HL-60 (cell line): ENCODE measurements at places on chromosomes 12 and 14.

- DNase-seq: no peak
Measured at GRCh38 chr12:96365604-96366380, 34.4 kb downstream of the CDK17 start.

DNA sequence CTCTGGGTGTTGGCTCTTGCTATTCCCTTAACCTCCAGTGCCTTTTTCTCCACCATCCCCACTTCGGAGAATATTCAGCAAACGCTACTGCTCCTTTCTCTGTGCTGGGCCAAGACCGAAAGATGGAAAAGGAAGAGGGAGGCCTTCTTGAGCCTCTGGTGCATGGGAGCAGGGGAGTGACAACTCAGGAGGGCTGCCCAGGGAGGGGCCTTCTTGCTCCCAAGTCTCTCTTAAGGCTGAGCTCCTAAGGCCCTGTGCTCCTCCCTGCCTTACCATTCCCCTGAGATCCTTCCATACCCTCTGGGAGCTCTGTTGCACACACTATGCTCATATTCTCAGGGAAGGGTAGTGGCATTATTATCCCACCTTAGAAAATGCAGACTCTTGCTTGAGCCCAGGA lies 34.9 kb downstream of the SH2B3 start:
- no peak for DNase-seq

GRCh38 chr12:69886109-69886508 lies 61.1 kb downstream of the MYRFL start:
- no peak for DNase-seq

GRCh38 chr14:67933266-67933665 lies 113.7 kb downstream of the RAD51B start:
- DNase-seq: no peak

DNA sequence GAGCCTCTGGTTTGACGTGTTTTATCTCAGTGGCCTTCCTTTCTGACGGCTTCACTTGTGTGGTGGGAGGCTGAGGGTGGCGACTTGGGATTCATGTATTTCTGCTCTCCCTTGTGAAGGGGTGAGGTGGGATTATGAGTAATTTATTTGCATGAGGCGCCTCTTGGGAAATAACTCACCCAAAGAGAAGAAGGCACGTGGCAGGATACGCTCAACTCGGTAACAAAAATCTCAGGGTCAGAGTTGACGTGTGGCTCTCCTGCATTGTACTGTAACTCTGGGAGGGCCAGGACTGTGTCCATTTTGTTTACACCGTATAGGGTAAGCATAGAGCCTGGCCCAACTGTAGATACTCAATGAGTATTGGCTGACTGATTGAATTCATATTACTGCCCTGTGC lies 14.6 kb upstream of the C1S start:
- DNase-seq: no peak

DNA sequence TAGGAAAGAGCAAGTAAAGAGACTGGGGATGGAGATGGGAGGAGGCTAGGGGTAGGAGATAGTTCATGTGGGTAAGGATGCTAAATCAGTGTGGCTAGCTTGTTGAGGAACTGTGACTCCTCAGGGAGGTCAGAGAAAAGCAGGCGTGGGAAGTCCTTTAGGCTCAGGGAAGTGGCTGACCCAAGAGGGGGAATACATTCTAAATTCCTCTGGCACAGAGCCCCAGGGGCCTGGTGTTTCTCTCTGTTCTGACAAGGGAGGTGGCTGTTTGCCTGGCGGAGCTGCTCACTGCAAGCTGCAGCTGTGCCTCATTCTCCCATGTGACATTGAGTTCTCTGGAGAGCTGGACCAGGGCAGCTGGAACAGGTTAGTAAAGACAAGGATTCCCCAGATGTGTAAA lies 152.2 kb upstream of the SLC38A2 start:
- DNase-seq: no peak

DNA sequence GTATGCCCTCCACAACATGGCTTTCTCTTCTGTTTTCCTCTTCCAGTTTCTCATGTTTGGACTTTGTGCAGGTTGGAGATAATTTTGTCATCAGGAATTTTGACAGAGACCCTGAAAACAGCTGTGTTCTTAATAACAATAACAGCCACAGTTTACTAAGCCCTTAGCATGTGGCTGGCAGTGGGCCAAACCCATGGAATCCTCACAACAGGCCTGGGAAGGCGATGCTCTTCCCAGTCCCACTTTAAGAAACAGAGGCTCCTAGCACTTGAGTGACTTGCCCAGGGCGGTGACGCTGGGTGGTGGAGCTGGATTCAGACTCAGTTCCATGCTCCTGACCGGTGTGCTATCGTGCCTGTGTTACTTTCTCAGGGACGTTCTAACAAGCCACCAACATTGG lies 20.1 kb upstream of the PLEKHG3 start:
- DNase-seq: no peak

- no peak for DNase-seq
Measured at GRCh38 chr14:96117101-96117897, 78.1 kb downstream of the C14orf132 start.

DNA sequence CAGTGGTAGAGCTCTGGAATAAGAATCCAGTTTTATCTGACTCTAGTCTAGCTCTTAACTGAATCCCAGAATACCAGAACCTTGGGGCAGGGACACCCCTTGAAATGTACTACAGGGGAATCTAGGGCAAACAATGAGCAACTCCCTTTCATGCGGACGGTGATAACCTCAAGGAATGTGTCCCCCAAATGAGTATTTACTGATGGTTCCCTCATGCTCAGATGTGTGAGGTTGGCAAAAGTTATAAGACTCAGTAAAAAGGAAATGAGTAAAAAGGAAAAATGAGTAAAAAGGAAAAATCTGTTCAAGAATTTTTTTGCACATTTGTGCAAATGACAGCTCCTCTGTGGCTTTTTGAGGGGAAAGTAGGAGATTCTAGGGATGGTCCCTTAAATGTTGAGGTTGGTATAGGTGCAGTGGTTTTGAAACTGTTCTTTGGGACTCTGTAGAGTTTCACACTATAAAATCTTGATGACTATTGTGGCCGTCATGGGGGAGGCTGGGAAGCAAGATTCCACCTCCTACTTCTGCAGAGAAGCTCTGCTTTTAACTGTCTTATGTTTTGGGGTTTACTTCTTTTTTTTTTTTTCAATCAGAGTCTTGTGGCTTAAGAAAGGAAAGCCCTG lies 58.6 kb downstream of the NRXN3 start:
- no peak for DNase-seq

GRCh38 chr14:102777711-102778337 lies 575 bp downstream of the TRAF3 start:
- DNase-seq: no peak

GRCh38 chr14:63573581-63573980 lies 30.4 kb upstream of the PPP2R5E start:
- DNase-seq: no peak

- no peak for DNase-seq
Measured at GRCh38 chr14:103880348-103881267, 33.2 kb upstream of the PPP1R13B start.

DNA sequence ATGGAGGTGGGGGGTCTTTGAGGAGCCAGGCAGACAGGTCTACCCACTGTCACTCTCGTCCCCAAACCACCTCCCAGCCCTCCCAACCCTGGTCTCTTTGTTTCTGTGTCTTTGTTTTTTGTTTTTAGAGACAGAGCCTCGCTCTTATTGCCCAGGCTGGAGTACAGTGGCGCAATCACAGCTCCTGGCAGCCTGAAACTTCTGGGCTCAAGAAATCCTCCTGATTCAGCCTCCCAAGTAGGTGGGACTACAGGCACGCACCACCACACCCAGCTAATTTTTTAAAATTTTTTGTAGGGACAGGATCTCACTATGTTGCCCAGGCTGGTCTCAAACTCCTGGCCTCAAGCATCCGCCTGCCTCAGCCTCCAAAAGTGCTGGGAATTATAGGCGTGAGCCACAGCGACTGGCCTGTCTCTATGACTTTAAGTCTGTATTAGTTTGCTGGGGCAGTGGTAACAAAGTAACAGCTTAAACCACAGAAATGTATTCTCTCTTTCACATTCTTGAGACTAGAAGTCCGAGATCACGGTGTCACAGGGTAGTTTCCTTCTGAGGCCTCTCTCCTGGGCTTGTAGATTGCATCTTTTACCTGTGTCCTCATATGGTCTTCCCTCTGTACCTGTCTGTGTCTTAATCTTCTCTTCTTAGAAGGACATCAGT lies 26.1 kb downstream of the DTX1 start:
- no peak for DNase-seq

GRCh38 chr12:124588751-124589267 lies 21.4 kb upstream of the NCOR2 start:
- no peak for DNase-seq

- no peak for DNase-seq
Measured at GRCh38 chr12:107179871-107180270, 86.5 kb upstream of the CRY1 start.

GRCh38 chr14:94685681-94686485 lies 73.7 kb downstream of the SERPINA3 start:
- DNase-seq: no peak

DNA sequence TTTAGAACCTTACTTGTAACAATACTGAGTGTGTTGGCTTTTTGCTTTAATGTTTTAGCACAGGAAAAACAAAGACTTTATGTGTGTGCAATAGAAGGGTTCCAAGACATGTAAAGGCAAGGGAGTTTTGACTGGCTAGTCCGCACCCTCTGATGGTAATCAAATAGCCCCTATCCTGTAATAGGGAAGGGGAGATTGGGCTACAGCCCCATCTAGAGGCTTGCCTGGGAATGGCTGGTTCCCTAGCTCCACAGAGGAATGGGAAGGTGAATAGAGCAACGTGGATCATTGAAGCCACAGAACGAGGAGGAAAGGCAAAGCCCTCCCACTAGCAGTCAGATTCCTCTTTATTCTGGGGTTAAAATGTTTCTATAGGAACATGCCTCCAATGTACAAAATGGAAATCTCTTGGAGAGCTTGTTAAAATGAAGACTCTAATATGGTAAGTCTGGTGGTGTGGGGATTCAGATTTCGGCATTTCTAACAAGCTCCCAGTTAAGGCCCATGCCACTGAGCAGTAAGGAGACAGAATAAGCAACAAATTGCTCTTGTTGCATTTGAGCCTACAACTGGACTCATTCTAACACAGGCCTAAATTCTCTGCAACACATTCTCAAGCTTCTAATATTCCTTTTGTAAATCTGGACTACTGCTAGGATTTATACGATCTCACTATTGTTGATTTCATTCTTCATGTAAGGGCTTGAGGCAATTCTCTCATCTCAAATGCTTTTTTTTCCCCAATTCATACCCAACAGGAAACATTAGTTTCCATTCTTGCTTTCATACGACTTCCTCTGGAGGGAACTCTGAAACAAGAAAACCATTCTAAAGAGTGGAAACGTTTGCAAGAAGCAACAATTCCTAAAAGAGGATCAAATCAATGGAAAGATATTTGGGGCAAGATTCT lies 57.1 kb downstream of the NIN start:
- DNase-seq: peak; percentile 8

DNA sequence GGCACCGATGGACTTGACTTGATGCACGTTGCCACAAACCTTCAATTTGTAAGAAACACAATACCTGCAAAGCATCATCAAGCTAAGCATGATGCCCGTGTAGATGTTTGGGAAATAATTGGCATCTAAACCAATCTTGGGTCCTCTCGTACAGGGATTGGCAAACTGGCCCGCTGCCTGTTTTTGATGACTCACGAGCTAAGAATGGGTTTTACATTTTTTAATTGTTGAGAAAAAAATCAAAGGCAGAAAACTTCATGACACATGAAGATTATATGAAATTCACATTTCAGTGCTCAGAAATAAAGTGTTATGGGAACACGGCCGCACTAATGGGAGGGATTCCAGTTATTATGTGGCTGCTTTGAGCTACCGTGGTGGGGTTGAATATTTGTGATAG lies 10.9 kb downstream of the MTA1 start:
- no peak for DNase-seq

GRCh38 chr14:96205059-96205977 lies 679 bp downstream of the BDKRB2 start:
- no peak for DNase-seq

GRCh38 chr14:64879635-64880220 lies at the start of gene SPTB:
Gene SPTB, minus strand, starts transcription at chr14:64879907. Its CDS starts 56,813 bp downstream, at chr14:64823094.
- no peak for DNase-seq

- DNase-seq: no peak
Measured at GRCh38 chr12:77374673-77375072, 309.3 kb upstream of the E2F7 start.

- DNase-seq: no peak
Measured at GRCh38 chr12:76622351-76622750, 62.8 kb upstream of the OSBPL8 start.

- no peak for DNase-seq
Measured at GRCh38 chr14:90096566-90096965, 34.8 kb downstream of the KCNK13 start.

GRCh38 chr14:25658988-25659387 lies 609.0 kb upstream of the STXBP6 start:
- DNase-seq: no peak

DNA sequence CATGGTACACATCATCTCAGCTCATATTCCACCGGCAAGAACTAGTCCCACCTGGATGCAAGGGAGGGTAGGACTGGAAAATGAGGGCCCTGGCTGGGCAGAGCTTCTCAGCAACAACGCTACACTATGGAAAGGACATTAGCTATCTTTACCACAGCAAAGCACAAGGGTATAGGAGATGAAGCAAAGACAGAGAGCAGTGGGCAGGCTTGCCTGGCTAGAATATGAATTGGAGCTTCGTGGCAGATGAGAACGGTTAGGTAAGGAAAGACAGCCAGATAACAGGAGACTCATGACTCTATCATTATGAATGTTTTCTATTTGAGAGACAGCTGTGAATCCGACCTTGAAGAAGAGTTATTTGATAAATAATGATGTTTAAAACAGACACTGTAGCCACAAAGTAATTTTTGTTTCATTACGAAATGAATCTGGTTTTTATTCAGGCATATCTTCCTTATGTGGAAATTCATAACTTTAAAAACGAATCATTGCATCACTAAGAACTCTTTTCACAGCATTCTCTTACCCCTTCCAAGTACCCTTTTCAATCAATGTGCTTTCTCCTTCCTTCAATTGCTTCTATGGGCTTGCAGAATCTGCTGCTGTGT lies 59.1 kb upstream of the PCED1B start:
- no peak for DNase-seq

DNA sequence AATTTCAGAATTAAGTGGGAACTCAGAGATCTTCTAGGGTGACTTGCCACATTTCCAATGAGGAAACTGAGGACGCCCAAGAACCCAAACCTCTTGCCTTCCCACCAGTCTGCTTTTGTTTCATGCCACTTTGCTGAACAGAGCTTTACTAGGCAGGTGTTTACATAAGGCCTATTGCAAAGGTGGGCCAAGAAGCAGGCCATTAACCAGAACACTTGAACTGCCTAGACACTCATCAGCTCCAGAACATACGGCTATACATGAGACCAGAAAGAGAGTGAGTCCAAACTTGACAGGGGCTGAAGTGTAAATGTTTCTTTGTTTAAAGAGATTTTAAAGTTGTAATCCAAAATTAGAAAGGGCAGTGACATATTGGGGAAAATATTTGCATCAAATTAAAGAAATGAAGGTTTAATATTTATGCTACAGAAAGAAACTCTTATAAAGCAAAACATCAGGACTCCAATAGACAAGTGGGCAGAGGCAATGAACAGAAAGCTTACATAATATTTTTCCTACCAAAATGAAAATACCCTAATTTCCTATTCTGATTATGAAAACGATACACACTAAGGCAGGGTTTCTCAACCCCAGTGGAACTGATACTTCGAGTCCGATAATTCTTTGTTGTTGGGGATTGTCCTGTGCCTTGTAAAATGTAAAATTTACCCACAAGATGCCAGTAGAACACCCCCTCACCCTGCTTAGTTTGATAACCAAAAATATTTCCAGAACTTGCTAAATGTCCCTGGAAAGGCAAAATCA lies 11.7 kb downstream of the BATF start:
- DNase-seq: no peak

- DNase-seq: no peak
Measured at GRCh38 chr14:55075628-55076175, 24.3 kb downstream of the MAPK1IP1L start.

- DNase-seq: no peak
Measured at GRCh38 chr12:100733817-100734593, 60.6 kb upstream of the ANO4 start.
